SK-N-DZ (cell line): ENCODE measurements at places on chromosomes 2 and 18.

DNA sequence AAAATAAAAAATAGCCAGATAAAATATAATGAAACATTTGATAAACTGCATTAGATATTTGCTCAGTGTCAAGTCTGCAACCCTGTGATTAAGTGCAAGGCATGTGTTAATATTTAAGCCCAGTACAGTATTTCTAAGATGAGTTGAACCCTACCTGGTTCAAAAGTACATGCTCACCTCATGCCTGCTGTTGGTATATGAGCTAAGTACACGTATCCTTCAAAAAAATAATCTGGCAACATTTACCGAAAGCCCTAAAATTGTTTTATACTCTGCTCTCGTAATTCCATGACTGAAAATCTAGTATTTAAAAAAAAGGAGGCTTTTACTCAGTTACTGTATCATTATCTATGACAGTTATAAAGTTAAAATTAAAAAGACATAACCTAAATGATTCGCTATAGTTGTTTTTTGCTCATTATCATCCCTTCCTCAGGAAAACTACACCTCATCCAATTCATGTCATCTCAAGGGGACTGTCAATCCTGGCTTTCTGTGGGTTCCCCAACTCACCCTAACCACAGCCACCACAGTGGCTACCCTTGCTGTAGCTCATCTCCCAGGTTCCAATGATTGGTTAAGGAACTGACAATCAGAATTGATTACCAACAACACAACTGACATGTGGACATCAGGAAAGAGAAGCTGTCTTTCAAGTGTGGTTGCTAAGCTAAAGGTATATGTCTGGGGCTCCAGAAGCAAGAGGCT lies 10.6 kb downstream of the TLK1 start:
- DNase-seq = no peak

- DNase-seq = no peak
Measured at GRCh38 chr2:158797963-158798700, 3.0 kb downstream of the DAPL1 start.

DNA sequence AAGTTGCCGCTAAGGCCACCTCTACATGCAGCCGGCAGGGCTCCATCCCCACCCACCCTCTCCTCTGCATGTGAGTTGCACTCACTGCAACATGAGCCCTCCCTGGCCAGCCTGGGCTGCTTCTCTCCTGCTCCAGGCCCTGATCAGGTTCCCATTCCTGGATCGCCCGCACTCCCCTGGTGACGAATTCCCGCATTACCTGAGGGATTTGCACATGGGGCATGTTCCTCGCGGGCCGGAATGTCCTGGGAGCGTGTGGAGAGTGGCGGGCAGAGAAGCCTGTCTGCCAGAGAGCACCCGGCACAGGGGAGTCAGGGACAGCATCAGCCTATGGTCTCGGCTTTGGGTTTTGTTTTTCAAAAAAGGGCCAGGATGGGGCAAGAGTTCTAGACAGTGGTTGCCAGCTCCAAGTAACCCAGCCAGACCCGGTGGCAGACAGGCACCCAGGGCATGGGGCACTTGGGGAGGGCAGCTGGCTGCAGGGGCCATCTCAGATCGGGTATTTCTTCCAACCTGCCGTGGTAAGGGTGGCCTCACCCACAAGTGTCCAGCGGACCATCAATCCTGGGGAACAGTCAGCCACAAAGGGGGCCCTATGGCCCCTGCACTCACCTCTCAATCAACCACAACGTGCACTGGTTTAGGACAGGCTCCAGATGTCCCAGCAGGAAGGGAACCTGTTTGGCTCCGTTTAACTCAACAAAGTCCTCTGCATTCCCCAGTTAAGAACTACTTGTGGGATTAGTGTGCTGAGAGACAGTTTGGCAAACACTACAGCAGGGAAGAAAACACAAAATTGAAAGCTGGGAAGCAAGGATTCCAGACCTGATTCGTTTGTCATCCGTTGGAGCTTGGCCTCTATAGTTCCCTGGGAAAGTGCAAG lies 187.7 kb downstream of the SMAD7 start:
- no peak for DNase-seq

DNA sequence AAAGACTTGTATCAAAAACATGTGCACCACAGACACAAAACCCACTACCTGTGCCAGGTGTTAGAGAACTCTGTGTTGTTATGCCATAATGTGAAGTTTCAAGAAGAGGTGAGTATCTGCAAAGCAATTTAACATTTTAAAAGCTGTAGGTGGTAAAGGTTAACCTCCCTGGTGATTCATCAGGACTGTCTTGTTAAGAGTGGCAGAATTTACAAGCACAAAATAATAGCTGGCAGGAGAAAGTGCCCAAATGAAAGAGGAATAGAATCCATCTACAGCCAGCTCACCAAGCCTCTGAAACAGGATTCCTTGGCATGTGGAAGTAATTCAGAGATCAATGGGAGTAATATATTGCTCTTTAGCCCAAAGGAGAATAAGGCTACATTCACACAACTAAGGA lies 230.7 kb downstream of the AFF3 start:
- DNase-seq = no peak

DNA sequence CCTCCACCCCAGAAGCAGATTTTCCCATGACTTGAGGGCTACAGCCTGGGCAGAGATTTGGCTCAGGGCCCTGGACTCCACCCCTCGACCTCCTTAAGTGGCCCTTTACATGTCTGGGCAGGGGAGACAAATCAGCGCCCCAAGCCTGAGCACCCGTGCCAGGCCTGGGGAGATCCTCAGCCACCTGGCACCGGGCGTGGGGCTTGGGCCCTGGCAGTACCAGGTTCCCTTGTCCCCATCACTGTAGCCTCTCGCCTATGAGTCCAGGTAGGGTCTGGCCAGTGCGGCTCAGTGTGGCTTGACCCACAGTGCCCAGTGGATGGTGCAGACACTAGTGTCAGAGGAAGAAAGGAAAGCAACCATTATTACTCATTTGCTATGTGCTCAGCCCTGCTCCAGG lies 22.0 kb upstream of the DNMT3A start:
- DNase-seq = no peak

DNA sequence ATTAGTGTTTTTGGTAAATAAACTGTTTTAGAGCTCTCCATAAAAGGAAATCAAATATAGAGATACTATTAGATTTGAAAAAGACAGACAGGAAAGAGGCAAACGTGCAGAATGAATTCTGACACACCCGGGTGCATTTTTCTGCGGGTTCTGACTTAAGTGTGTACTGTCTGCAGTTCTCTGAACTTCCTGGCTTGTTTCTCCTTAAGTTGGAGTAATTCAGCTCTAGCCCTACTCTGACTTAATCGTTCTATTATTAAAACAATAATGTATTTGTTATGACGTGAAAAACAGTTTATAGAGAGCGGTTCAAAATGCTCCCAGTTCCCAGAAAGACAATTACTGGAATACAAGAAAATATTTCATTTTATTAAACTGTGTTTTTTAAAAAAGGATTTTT lies 305.9 kb downstream of the ARHGAP15 start:
- no peak for DNase-seq

DNA sequence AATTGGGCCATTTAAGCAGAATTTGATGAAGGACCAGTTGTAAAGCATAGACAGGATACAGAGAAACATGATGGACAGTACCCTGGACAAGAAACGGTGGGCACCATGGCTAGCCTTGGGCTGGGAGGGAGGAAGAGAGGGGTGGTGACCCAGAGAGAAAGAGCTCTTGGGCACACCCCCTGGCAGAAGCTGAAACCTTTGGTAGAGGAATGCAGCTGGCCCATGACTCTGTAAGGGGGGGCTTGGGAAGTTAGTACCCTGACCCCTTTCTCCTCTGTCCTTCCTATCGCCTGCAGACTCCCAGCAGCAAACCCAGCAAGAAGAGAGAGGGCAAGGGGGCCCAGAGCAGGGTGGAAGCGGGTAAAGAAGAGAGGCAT lies 32.6 kb downstream of the MRPL44 start:
- DNase-seq = no peak

- DNase-seq = no peak
Measured at GRCh38 chr2:100726866-100727265, 93.1 kb upstream of the NPAS2 start.

DNA sequence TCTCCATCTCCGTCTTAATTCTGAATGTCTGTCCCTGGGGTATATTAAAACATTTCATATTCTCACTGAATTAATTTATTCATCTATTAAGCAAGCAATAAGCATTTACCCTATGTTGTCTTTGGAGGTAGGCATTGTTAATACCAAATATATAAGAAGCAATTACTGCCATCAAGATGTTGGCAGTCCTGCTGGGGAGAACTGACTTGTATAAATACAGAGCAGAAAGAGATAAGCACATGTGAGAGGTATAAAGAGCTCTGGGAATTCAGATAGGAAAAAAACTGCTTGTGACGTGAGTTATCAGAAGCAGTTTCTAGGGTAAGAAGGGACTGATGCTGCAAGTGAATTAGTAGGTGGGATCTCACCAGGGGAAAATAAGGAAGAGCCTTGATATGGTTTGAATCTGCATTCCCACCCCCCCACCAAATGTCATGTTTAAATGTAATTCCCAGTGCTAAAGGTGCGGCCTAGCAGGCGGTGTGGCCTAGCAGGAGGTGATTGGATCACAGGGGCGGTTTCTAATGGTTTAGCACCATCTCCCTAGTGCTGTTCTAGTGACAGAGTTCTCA lies 286.8 kb downstream of the RAD51AP2 start:
- no peak for DNase-seq

DNA sequence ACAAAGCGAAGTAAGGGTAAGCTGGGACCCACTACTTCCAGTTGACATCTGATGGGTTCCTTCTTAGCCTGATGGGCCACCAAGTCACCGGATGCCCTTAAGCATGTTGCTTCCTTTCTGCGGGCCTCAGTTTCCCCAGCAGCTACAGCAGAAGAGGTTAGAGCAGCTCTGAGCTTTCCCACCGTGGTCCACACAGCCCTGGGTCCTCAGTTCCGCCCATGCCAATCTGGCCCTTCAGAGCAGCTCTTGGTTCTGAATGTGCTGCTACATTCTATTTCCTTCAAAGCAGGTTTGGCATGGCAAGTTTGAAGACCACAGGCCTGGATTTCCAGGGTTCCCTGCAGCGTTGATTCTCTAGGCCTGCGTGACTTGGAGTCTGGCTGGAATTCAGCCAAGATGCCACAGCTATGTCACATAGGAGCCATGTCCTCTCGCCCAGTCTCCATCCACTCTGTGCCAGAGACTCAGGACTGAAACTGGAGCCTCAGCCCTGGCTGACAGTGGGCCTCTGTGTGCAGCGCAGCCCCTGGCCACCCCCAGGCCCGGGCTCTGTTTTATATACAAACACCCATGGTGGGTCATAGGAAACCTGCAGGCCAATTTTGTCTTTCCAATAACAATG lies 79.6 kb downstream of the TFCP2L1 start:
- no peak for DNase-seq

DNA sequence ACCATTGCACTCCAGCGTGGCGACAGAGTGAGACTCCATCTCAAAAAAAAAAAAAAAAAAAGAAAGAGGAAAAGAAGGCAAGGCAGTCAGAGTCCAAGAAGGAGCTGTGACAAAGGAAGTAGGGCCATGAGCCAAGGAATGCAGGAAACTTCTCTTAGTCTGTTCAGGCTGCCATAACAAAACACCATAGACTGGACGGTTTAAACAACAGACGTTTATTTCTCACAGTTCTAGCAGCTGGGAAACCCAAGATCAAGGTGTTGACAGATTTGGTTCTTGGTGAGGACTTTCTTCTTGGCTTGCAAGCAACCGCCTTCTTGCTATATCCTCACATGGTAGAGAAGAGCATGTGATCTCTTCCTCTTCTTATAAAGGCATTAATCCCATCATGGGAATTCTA lies 13.1 kb upstream of the SUMO1 start:
- no peak for DNase-seq

GRCh38 chr2:14492920-14493503 lies 139.5 kb upstream of the LRATD1 start:
- peak; percentile 10 for DNase-seq

- DNase-seq = no peak
Measured at GRCh38 chr2:170610615-170611014, 104.5 kb upstream of the SP5 start.

DNA sequence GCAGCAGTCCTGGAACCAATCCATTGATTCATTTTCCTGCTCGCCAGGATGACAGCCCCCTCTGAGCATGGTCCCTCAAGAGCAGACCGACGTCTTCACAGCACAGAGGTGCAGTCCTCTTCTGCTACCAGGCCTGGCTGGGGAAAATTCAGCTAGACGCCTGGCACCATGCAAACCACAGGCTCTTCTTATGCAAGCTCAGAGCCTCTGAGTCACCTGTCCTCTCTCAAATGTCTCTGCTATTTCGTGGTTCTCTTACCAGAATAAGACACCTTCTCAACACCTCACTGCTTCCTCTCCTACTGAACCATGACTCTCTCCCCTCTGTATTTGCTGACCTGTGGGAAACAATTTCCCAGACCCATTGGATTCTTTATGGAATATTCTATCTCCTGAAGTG lies 79.8 kb upstream of the CYRIA start:
- no peak for DNase-seq

- DNase-seq = no peak
Measured at GRCh38 chr18:77146249-77147080, 13.9 kb upstream of the MBP start.

DNA sequence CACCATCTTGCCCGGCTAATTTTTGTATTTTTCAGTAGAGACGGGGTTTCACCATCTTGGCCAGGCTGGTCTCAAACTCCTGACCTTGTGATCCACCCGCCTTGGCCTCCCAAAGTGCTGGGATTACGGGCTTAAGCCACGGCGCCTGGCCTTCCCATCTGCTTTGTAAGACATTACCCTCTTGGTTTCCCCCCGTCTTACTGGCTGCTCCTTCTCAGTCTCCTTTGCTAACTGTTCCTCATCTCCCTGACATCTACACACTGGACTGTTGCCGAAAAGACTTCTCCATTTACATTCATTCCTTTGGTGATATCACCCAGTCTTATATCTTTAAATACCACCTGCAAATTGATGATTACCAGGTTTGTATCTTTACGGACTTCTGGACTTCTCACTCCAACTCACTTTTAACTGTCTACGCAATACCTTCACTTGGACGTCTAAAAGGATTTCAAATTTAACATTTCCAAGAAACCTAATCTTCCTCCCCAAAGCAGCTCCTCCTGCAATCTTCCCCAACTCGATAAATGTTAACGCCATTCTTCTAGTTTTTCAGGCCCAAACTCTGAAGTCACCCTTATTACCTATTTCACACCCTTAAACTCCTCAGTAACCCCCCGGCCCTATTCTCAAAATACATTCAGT lies 37.9 kb downstream of the YES1 start:
- DNase-seq = no peak

DNA sequence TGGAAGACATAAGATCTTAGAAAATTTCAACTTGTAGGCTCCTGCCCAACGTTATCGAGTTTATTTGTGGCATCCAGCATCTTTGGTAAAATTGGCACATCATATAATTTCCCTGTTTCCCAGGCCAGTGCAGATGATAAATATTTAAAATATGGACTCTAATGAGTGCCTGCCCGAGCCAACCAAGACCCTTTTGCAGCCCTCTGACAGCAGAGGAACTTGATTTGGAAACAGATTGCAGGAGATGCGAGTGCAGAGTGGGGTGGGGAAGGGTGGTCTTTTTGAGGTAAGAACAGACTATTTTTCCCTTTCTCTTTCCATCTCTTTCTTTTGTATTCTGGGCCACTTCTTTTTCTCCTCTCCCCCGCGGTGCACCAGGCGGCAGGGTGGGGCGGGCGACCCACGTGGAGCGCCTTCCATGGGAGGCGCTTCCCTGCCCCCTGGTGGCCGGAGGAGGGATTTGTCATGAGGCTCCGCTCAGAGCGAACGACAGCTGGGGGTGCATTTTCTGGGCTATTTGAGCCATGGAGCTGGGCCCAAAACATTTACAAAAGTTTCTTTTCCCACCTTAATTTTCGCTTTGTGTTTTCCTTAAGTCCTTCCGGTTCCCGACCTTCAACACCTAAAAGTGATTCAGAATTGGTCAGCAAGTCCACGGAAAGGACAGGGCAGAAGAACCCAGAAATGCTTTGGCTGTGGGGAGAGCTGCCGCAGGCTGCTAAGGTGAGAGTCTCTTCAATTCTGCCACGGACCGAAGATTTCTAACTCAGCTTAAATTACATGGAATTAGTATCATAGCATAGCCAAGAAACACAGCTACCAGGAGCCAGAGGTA lies 32.7 kb downstream of the LPIN1 start:
- peak; percentile 66 for DNase-seq
